Left kidney (tissue), 8 donors: ENCODE measurements at places on chromosomes 6 and 20.

GRCh38 chr6:156402227-156402626 lies 375.0 kb upstream of the ARID1B start:
- no peak for DNase-seq

GRCh38 chr20:39800548-39800947 lies 838.4 kb downstream of the DHX35 start:
- DNase-seq: no peak

DNA sequence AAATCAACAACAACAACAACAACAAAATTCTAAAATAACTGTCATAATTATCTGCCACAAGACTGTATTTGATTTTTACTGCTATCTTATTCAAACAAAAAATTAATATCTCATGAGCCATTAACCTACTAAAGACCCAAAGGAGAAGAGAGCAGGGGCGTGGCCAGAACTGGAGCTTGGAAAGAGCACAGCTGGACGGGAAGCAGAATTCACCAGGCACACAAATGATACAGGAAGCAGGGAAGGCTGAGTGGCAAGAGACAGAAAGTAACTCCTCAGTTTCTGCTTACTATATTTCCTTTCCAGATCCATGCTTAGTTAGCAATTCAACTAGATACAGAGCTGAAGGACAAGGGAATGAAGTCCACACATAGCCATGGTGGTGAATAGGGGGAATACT lies 54.4 kb downstream of the FKBP5 start:
- DNase-seq: no peak

DNA sequence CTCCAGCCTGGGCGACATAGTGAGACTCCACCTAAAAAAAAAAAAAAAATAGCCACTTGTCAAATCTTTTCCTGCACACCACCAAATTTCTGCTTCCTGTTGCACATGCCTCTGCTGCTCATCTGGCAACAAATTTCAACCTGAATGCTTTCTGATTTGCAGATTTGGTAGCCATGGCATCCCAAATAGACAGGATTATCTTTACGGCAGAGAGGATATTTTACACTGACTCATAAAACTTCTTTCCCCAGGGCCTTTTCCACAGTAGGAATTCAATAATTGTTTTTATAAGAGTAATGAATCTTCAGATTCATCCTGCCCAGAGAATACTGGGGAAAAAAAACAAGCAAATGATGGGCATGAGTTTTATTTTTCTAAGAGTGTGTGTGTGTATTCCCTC lies 264.6 kb downstream of the FRK start:
- no peak for DNase-seq

DNA sequence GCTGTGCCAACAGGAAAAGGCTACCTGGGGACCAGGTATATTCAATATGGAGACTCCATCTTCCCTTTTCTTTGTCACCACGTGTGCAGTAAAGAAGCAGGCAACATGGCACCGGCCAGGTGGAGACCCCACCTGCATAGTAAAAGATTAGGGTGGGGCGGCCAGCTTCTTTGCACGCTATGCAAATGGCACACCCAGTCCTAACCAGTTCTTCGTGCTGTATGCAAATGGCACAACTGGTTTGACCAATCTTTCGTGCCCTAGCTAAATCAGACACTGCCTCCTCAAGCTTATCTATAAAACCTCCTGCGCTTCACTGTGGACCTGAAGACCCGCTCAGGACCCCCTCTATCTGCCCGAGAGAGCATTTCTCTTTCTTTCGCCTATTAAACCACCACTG lies 88.8 kb upstream of the EZR start:
- DNase-seq: no peak

- no peak for DNase-seq
These were observed 70.6 kb downstream of the NRN1 start for GRCh38 chr6:5936140-5936539.

DNA sequence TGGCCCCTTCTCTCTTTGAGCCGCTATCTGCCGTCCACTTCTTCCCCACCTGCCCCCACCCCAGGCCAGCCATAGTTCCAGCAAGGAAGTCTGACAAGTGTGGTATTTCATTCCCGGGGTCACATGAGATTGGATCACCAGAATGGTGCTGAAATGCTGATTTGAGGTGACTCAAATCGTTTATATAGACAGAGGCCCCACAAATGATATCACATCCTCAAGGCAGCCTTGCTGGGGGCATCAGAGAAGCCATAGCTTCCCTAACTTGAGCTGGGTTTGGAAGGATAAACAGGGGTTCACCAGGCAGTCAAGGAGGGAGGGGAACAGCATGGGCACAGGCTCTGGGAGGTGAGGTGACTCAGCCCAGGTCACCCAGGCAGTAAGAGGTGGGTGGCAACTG lies 9.9 kb downstream of the SDCBP2 start:
- no peak for DNase-seq

GRCh38 chr20:35510951-35511735 lies 18.3 kb downstream of the C20orf173 start:
- no peak for DNase-seq

GRCh38 chr6:41976794-41977484 lies 35.3 kb upstream of the CCND3 start:
- DNase-seq: no peak

DNA sequence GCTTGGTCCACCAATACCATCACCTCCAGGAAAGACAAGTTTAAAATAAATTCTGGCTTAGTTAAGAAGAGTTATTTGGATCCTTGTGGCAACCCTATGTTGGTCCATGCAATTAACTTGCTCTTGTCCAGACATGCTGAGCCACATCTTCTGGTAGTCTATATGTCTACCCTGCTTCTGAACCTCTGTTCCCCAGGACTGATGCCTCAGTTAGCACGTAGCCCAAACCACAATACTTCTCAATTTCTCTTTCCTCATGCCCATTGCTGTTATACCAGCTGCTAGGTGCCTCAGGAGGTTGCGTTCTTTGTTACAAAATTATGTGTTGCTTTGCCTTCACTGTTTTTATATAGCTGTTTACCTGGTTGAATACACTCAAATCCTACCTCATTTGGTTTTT lies 116.4 kb upstream of the KCNQ5 start:
- DNase-seq: no peak
